ENCODE measurements at places on chromosomes 2 and 18.

DNA sequence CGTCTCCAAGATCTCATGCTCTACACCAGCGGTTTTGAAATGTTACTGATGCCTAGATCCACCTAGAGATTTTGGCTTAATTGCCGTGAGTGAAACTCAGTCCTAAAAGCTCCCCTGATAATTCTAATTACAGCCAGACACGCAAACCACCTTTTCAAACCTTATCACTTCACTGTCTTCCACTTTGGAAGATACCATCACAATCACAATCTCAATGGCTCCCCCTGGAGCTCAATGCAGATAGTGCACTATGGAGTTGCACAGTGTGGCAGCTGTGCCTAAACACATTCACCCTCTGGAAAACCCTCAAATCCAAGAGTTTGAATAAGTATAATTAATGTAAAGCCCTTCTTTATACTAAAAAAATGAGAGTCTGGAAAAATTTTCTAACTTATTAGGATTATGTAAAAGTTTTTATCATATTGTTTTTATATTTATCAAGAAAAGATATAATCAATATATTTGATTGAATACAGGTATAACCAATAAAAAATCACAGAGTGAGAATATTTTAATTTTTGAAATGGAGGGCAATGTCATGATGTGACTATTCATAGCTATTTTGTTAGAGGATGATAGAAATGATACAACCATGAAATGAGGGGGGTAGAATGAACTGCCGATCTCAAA lies 102.9 kb upstream of the SLC8A1 start:
- peak; percentile 7 for DNase-seq

- no peak for DNase-seq
These were observed 213.0 kb upstream of the RAB6C start for GRCh38 chr2:129766374-129766993.

DNA sequence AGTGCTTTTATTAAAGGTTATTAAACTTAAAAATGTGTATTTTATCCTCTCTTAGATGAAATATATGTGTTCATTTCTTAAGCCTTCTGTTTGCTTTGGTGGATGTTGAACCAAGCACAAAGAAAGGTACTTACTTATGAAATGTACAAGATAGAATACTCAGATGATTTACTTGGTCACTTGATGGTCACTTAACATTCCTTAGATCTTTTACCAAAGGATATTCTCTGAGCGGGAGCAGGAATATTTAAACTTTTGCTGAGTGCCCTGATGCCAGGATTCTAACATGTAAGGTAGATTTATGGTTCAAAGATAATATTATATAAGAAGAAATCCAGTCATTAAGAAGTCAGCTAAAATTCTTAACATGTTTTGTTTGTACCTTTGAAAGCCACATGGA lies 193.5 kb upstream of the ZEB2 start:
- no peak for DNase-seq

DNA sequence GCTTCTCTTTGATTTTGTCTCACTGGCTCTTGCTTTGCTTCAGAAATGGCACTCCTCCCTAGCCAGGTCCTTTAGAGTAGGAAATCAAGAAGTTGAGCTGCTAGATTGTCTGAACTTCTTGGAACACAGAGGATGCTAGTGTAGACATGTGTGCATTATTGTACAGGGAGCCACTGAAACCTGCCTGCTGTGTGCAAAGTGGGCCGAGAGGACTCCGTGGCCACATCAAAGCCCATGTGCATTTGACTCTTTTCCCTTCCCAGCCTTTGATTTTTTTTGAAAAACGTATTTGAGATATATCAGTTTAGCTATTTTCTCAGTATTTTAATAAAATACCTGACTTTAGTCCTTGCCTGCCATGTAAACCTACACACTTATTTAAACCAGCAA lies 83.1 kb downstream of the TMEM247 start:
- DNase-seq: no peak

GRCh38 chr18:21678859-21679258 lies 25.7 kb downstream of the ABHD3 start:
- no peak for DNase-seq

- DNase-seq: no peak
These were observed 517.8 kb upstream of the DSEL start for GRCh38 chr18:68034296-68034695.

- DNase-seq: no peak
These were observed 3.1 kb downstream of the MLPH start for GRCh38 chr2:237490009-237490711.

DNA sequence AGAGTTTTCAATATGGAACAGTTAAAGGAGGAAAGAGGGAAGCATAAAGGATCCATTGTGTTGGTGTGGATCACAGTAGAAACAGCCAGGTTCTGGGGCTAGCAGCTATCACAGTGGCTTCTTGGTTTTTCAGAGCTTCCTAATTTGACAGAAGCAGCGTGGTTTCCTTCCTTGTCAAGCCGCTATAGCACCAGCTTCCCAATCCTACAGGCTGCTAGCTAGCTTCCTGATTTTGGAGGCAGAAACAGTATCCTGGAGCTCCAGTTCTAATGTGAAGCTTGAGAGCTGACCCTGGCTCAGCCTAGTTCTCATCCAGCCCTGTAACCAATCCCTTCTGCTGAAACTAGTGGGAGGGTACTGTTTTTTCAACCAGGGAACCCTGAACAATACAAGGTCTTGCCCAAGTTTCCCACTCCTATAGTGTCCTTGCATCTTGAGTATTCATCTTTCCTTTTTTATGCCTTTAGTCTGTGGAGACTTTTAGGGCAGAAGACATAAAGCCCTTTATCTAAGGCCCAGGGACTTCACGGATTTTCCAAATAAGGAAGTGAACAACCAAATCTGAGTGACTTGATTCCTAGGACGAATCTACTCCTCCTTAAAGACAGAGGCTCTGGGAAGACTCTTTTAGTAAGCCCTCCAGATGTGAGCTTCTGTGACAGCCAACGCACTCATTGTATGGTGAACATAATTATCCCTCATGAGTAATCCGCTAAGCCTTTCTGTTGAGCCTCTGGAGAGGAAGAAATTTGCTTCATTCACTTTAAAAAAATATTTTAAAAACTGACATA lies 33.8 kb downstream of the CCDC93 start:
- DNase-seq: no peak

GRCh38 chr2:17604050-17604449 lies 63.6 kb downstream of the VSNL1 start:
- no peak for DNase-seq

DNA sequence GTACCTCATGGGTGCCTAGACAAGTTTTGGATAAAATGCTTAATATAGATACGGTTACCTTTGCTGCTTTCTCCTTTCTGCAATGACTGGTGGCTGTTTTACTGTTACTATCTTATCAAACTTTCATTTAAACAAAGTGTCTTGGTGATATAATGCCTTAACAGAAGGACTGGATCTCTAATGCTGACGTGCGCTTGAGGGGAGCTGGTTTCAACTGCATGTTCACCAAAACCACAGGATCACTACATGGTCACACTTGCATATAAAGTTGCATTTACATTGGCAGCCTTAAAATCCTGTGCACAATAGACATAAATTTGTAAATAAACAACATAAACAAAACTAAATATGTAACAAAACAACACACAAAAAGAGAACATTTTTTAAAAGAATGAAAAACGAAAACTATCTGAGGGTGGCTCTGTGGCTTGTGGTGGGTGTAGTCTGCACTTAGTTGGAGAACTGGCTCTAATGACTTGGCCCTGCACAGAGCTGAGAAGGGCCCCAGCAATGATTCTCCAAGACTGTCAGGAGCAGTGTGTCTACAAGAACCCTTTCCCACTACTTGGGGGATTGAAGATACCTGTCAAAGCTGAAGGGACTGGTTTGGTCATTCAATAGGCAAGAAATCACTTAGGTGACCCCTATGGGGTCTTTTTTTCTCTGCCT lies 135.5 kb downstream of the UXS1 start:
- DNase-seq: no peak

DNA sequence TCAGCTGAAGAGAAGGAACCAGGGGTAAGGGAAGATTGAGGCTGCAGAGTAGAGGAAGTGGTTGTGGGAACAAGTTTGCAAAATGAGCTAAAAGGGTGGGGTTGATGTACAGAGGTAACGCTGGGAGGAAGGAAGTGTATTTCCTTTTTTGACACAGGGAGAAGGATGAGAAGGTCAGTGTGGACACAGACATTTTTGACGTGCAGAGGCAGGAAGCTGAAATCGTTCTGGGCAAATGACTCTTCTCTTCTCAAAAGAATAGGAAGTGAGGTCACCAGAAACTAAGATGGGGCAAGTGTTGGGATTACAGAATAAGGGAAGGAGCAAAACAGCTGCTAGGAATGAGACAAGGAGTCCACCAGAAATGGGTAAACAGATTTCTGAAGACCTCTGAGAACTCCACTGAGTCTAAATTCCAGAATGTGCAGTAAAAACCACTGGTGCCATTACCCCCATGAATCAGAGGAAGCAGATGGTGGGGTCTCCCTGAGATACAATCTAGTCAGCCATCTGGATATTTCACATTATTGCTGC lies 20.0 kb upstream of the RNF149 start:
- peak; percentile 78 for DNase-seq

GRCh38 chr2:197947219-197947757 lies 142.9 kb downstream of the PLCL1 start:
- DNase-seq: no peak

DNA sequence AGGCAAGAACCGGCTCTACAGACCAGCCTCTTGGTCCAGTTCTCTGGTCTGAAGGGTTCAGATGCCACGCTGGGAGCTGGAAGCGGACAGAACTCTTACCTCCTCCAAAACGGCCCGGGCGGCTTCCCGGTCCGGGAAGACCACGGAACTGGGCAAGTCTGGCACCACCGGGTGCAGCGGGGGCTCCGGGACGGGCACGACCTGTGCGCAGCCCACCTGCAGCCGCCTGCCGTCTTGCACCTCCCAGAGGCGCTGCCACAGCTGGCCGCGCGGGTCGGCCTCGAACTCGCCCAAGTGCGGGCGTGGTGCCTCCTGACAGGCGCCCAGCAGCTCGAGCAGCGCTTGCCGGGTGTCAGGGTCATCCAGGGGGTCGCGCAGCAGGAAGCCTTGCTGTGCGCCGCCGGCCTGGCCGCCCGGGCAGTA lies 773 bp downstream of the CMPK2 start:
- DNase-seq: no peak

- DNase-seq: peak; percentile 7
These were observed 63.7 kb upstream of the ITGA4 start for GRCh38 chr2:181393472-181393871.

GRCh38 chr2:26847655-26848335 lies at the start of gene DPYSL5:
Gene DPYSL5, plus strand, starts transcription at chr2:26848132. Its CDS starts 50,368 bp downstream, at chr2:26898500.
- DNase-seq: no peak

- DNase-seq: no peak
These were observed 123.0 kb downstream of the NFATC1 start for GRCh38 chr18:79518683-79519128.

DNA sequence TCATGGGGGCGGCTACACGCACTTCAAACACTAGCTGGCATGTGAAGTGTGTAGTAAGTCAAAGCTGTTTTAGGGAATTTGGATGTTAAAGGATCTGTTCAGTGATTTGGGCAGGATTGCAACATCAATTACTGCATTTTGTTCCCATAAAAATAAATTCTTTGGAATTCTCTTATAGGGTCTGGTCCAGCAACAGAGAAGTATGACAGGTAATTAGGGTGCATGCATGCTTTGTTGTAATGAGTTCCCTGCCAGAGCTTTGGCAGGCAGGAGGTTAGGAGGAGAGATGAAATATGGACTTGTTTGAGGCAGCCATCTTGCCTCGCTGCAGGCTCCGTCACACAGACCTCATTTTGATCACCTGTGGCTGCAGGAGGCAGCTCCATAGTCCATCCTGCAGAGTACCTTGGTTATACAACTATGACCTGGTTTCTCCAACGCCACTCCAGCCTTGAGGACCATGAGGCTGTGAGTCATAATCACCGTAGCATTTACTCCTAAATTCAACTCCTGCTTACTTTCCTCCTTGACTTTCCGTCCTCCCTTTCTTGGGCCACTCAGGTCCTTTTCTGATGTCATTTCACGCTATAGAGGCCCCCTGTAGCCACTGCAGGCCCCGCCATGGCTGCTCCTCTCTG lies 26.5 kb upstream of the EML4 start:
- no peak for DNase-seq

DNA sequence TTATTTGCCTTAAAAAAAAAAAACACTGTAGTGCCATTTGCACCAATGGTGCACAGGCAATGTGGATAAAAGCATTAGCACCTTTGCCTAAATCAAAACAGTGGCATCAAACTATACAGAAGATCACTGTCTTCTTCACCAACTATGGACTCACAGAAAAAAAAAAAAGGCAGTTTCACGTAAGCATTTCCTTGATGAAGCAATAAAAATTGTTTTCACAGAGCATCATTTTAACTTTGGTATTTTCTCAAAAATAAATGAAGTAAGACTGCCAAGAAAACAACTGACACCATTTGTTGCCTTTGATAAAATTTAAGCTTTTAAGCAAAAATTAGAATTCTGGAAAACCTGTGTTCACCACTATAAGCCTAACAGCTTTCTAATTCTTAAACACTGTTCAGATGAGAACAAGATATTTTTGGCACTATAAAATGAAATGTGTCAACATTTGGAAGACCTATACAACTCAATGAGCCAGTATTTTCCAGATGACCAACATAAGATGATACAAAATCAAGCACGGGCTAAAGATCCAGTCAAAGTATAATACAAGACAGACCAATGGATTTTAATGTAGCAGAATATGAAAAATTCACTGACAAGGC lies 21.1 kb downstream of the METTL8 start:
- DNase-seq: no peak

DNA sequence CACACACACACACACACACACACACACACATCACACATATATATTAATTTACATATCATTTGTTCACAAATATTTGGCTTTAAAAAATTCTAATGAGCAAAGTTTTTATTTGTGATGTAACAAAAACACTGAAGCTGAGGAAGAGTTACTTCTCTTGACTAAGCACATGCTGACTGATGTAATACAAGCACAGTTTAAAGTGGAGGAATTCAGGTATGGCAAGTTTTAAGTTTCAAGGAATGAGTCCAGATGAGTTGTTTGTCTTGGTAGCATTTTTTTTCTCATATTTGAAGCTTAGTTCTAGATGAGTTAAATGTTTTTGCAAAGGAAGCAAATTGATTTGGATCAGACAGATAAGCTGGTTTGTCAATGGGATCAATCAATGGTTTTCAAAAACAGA lies 20.2 kb upstream of the CALCRL start:
- no peak for DNase-seq

- no peak for DNase-seq
These were observed 8.9 kb downstream of the COL6A3 start for GRCh38 chr2:237405006-237405559.

- DNase-seq: no peak
These were observed 95.1 kb downstream of the INSIG2 start for GRCh38 chr2:118183381-118183780.

GRCh38 chr18:3132700-3133099 lies 87.1 kb downstream of the MYOM1 start:
- no peak for DNase-seq

DNA sequence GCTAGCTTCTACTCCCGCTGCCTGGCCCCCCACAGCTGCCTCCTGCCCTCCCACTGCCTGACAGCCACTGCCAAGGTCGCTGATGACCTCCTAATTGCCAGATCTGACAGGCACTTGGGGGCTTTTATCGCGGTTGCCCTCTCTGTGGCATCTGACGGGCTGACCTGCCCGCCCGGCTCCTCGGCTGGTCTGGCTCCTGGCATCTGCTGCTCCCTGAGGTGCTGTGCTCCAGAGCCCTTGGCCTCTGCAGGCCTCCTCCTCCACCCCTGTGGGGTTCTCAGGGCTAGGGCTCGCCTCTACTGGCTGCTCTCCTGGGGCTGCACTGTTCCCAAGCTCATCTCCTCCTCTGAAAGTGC lies 43.1 kb downstream of the INHBB start:
- no peak for DNase-seq
